ENCODE measurements at places on chromosomes 6 and 20.

- DNase-seq, result peak; percentile 85
Measured at GRCh38 chr20:35600993-35601973, 14.3 kb upstream of the SPAG4 start.

- no peak for DNase-seq
Measured at GRCh38 chr20:20664795-20665589, 47.5 kb downstream of the RALGAPA2 start.

DNA sequence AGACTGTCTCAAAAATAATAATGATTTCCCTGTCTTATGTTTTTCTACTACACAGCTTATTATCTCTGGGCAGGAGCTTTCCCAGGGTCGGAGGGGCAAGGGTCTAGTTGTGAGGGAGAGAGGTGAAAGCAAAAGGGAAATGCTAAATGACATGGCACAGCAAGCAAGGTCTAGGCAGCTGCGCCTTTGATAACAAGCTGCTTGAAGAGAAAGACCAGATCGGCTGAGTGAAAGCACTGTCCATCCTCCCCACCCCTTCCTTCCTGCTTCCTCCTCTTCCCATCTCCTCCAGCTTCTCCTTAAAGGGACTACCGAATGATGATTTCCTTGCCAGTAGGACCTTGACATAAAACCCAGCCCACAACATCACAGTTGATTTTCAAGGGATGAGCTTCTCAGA lies 158.1 kb upstream of the AKAP12 start:
- no peak for DNase-seq

DNA sequence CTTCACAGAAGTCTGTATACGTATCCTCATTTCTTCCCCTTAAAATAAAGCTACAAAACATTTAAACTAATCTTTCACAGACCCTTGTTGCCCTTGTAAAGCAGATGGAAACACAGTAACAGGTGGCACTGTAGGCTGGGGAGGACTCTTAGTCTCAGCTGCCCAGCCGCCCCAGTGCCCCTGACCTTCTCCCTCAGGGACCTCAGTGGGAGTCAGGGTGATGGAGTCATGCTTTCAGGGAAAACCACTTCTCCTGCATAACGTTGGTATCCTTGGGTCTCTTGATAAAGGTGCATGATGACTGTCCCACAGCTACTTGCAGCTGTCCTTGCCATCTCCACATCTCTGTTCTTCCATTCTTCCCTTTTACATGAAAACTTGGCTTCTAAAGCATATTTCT lies 198.6 kb downstream of the CDKAL1 start:
- no peak for DNase-seq

DNA sequence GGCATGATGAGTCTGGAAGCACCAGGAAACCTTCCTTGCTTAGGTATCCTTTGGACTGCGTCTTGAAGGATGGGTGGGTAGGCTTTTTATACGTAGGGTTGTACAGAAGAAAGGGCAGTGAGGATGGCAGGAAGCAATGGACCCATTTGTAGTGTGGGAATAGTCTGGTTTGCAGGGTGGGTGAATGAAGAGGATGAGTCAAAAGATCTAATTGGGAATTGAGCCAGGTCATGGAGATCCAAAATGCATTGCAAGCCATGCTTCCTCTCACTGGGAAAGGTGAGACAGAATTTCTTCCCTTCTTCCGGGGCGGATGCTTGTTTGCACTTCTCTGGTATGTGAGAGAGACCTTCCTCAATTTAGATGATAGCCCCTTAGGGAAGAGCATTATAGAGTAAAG lies 10.1 kb upstream of the BTBD3 start:
- no peak for DNase-seq

DNA sequence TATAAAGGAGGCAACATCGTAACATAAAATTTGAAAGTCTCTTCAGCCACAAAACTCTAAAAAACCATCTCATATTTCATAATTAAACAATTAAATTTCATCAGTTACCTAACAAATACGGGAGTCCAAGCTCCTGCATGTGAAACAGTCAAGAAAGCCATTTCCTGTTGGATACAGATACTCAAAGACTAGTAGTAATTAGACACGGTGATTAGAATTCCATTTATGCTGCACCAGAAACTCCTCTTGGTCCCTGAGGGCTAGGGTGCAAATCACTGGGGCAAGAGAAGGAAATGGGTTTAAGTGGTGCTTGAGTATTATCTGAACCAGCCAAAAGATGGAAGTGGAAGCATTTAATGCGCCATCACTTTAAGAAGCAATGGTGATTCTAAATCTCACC lies 27.4 kb downstream of the TRAM2 start:
- no peak for DNase-seq

GRCh38 chr6:13280254-13280653 lies 48.1 kb downstream of the TBC1D7 start:
- DNase-seq, result no peak

GRCh38 chr6:135497412-135498184 lies at the start of gene AHI1:
AHI1 (minus strand) TSS chr6:135497740; CDS start chr6:135492237, 5,503 bp downstream.
- peak; percentile 95 for DNase-seq

GRCh38 chr20:20796766-20797440 lies 84.5 kb upstream of the RALGAPA2 start:
- no peak for DNase-seq

GRCh38 chr20:58998656-58999055 lies 8.4 kb downstream of the CTSZ start:
- DNase-seq, result no peak

GRCh38 chr20:14611479-14611878 lies 274.1 kb upstream of the FLRT3 start:
- no peak for DNase-seq

Data from activated T-cell treated with anti-CD3 and anti-CD28 coated beads, Interleukin-2, amount 50 U/mL, for 48 hours (primary cell).